ENCODE measurements at places on chromosomes 5 and 9.
A peak's percentile ranks its signal among the peaks of the same experiment; 100 is the strongest.

GRCh38 chr9:112757282-112757883, 6.8 kb downstream of the SNX30 start:
- no peak for DNase-seq

DNA sequence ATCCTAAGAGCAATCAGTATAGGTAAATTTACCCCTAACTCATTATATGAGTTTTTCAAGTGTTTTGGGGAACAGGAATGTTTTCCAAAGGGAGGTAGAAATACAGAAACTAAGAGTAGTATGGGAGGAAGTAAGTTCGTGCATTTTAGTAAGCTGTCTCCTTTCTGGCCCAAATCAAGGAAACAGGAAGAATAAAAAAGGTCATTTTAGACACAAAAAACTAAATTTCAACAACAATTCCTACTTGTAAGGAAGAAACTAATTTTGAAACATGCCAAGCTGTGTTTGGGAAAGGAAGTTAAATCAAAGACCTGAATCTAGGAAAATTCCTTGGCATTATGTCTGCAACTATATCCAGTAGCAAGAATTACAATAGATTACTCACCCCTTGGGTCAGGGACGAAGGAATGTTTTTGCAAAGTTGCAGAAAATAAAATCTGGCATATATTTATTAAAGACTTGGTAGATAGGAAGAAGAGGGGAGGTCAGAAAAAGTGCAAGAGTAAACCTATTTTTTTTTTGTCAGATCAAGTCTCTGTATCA, 6.5 kb upstream of the RPS6 start:
- no peak for DNase-seq

GRCh38 chr5:78504704-78505677, 143.6 kb downstream of the LHFPL2 start:
- DNase-seq, result peak; percentile 44

GRCh38 chr5:148397968-148398595, 14.3 kb downstream of the FBXO38 start:
- DNase-seq, result no peak

DNA sequence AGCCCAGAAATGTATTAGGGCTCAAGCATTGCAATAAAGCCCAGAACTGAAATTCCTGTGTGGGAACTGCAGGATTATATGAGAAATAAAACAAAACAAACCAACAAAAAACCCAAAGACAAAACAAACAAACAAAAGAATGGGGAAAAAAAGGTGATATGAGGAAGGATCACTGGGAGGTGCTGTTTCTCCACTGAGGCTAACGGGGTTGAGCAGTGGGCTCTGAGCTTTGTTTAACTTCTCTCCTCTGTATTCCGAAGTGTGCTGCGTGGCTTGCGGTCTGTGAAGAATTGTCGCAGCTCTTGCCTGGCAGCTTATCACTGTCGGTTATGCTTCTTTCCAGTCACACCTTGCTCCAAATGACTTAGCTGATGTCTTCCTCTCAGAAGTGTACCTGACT, 106.3 kb downstream of the TENT4A start:
- DNase-seq, result no peak

GRCh38 chr9:128635266-128636023, 21.2 kb downstream of the DYNC2I2 start:
- DNase-seq, result no peak

DNA sequence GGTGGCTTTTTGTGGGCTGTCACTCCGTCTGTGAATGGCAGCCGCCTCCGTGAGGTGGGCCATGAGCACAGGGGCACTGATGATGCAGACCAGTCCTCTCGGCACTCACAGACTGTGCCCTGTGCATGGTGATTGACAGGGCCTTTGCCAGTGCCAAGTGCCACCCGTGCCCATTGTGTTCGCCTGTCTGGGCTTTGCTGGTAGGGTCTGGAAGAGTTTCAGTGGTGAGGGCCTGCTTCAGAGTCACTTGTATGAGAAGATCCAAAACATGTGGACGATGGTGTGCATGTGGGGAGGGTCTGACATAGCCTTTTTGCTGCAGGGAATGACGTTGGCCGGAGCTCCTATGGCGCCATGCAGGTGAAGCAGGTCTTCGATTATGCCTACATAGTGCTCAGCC, 34.9 kb downstream of the TENT4A start:
- no peak for DNase-seq

- DNase-seq, result no peak
Observed at GRCh38 chr9:120628207-120628924, 48.4 kb upstream of the CDK5RAP2 start.

DNA sequence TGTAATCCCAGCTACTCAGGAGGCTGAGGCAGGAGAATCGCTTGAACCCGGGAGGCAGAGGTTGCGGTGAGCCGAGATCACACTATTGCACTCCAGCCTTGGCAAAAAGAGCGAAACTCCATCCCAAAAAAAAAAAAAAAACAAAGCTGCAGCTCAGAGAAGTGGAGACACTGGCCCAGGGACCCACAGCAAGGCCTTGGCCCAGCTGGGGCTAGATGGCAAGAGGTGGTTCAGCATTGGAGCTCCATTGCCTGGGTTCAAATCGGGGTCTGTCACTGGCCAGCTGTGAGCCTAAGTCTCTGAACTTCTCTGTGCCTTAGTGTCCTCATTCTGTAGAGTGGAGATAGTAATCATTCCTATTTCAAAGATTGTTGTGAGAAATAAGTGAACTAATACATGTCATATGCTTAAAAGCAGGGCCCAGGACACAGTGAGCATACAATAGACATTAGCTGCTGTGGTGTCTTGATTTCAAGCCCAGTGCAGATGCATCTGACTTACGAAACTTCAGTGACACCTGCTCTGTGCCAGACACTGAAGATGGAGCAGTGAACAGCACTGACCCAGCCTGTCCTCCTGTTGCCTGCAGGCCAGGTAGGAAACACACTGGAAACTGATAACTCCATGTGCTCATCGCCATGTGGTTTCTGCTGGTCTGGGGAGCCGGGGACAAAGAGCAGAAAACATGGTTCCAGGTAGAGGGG, 127.7 kb downstream of the C9orf50 start:
- no peak for DNase-seq

GRCh38 chr9:125486152-125486508, 220.9 kb downstream of the MAPKAP1 start:
- DNase-seq, result no peak

DNA sequence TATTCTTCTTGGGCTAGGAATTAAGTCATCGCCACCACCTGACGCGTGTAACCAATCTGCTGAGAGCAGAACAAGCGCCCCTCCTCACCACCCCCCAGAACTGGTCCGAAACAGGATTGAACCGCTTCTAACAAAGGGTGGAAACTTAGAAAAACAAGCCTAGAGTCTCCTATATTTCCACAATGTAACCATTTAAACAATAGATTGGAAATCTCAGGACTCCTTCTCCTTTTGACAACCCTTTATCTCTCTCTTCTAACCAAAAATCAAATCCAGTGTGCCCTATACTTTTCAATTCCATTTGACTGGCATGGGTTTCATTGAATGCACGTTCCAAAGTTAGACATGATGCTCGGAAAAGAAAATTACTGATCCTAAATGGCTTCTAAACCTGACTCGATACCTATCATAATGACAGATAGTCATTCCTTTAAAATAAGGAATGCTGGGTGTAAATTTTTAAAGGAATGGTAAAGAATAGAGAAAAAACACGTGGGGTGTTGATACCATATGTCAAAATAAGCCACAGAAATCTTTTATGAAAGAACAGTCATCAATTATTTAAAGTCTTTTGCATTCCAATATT, 1.2 kb downstream of the ARRDC3 start:
- peak; percentile 62 for DNase-seq

DNA sequence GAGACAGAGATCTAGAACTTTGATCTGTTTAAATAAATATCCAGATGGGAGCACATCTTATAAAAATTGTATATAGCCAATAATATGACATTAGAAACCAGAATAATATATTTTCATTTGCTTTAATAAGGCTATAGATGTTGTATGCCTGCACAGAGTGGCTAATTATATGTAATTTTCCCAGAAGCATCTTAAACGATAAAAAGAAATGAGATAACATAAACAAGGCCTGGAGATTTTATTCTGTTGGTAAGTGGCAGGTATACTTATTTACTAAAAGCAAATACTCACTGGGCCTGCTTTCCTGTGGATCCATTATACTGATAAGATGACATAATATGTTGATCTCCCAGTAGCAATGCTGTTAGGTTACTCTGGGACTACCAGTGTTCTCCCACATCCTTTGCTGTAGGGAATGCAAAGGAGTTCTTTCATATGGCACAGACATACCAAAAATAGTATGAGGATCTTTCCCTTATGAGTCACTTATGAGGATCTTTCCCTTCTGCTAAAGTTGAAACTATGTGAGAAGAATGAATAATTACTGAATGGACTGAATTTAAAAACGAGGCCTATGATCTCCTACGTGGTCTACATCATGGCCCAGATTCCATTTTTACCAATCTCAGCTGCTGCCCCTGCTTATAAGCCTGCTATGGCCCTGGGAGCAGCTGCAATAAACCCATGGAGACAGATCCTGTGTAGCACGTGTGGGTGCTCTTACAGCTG, 112.1 kb downstream of the NUDT12 start:
- no peak for DNase-seq

- no peak for DNase-seq
Observed at GRCh38 chr5:5046680-5047502, 93.2 kb upstream of the ADAMTS16 start.

DNA sequence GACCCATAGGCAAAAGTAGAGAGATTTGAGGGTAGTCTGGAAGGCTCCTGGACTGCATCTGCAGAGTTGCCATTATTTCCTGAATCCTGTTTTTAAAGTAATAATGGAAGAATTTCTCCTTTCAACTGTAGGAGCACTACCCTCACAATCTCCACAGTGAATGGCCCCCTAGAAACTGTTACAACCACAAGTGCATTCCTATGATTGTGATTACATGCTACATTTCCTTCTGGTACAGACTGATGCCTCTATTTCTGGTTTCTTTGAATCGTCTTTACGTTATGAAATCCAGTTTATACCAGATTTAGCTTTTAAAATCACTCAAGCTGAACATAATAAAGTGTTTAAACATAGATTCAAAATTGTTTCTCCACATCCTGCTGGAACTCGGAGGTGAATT, 49.4 kb downstream of the FRMPD1 start:
- no peak for DNase-seq

- peak; percentile 8 for DNase-seq
Observed at GRCh38 chr5:60945813-60946187, 795 bp downstream of the NDUFAF2 start.

GRCh38 chr5:136064510-136064909, 35.7 kb downstream of the TGFBI start:
- DNase-seq, result no peak

DNA sequence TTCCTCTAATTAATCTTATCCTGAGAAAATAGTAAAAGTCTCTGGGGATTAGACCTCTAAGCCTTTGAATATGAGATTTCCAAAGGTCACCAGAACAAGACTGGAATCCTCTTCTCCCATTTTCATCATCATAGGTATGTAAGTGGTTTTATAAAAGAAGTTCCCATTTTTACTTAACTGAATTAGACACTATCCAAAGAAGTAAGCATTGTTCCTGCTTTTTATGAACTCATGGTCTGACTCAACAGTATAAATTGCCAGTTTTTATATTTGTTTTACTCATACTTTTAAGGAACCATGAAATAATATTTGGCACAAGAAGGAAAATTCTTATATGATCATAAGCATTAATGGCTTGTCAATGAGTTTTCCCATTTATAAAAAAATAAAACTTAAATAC, 167.1 kb upstream of the ADRA1B start:
- DNase-seq, result no peak

GRCh38 chr9:98222885-98223691, 30.7 kb upstream of the CORO2A start:
- no peak for DNase-seq

DNA sequence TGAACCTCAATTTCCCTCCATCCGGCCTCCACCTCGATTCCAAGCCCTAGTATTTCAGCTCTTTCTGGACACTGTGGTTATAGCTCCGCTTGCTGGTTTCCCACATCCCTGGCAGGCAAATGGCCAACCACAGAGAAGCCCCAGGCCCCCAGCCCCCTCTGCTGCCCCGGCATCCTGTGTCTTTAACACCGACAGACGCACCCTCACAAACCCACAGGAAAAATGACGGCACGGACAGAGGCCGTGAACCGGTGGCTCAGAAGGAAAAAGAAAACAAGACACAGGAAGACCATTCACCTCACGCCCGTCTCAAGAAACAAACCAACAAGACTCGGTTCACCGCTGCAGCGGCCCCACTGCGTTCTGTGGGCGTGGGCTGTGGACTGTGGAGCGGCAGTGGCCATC, 1.5 kb upstream of the CLIC3 start:
- no peak for DNase-seq

GRCh38 chr5:123209502-123210027, 120.5 kb downstream of the PRDM6 start:
- no peak for DNase-seq

- peak; percentile 91 for DNase-seq
Observed at GRCh38 chr9:127123064-127123890, 842 bp upstream of the ANGPTL2 start.

- DNase-seq, result peak; percentile 96
Observed at GRCh38 chr5:27701931-27702903, 663.8 kb upstream of the CDH9 start.

DNA sequence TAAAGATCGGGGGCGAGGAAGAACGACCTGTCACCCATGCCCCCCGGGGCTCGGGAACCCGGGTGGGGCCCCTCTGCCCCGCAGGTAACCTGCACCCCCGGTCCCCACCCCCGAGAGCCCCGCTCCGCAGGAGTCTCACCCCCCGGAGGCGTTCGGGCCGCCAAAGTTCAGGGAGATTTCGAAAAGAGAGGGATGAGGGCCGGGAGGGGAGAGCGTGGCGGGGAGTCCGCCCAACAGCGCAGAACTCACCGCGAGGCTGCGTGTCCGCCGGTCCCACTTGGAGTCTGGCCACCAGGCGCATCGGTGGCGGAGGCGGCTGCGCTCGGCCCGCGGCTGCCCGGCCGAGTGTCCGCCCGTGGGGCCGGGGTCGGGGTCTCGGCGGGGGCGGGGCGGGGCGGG, at the start of gene PHF19:
PHF19 (minus strand) TSS at position 347 of the 399 bp plus-strand sequence. CDS start 2,447 bp downstream, outside the sequence.
- DNase-seq, result no peak

- no peak for DNase-seq
Observed at GRCh38 chr5:149267241-149267973, 4.3 kb upstream of the AFAP1L1 start.

DNA sequence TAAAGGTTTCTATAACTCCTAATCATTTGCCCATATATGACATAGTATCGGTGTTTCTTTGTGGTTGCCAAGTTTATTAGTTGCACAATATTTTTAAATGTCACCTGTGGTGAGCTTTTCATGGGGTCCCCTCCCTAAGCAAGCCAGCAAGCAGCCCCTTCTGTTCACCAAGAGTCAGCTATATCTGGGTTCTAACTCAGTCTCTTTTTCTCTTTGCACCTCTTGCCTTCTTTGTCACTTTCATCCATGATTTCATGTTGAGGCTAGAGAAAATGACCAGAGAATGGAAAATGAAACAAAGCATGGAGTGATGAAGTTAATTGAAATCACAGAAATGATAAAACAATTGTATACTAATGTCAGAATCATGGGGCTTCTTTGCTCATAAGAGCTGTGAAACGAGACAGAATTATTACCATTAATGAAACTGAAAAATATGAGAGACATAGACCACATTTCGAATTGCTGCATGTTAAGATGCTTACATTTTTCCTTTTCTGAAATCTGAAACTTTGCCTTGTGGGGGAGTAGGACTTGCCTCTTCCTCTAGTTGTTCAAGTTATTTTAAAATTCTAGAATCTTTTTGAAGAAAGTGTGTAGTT, 75.7 kb downstream of the CAMK4 start:
- no peak for DNase-seq

GRCh38 chr9:36905101-36906066, 128.7 kb downstream of the PAX5 start:
- no peak for DNase-seq

- DNase-seq, result no peak
Observed at GRCh38 chr5:73370095-73370494, 78.5 kb downstream of the FOXD1 start.

- DNase-seq, result no peak
Observed at GRCh38 chr9:107832871-107833270, 343.3 kb upstream of the KLF4 start.

All from NCI-H524 treated with DMSO at 0.1 percent for 48 hours (cell line).